Activated T-cell treated with anti-CD3 and anti-CD28 coated beads for 1 hour (primary cell): ENCODE measurements at places on chromosomes 16 and 17.

GRCh38 chr17:65772989-65773388, 211.5 kb upstream of the AXIN2 start:
- DNase-seq, result no peak

DNA sequence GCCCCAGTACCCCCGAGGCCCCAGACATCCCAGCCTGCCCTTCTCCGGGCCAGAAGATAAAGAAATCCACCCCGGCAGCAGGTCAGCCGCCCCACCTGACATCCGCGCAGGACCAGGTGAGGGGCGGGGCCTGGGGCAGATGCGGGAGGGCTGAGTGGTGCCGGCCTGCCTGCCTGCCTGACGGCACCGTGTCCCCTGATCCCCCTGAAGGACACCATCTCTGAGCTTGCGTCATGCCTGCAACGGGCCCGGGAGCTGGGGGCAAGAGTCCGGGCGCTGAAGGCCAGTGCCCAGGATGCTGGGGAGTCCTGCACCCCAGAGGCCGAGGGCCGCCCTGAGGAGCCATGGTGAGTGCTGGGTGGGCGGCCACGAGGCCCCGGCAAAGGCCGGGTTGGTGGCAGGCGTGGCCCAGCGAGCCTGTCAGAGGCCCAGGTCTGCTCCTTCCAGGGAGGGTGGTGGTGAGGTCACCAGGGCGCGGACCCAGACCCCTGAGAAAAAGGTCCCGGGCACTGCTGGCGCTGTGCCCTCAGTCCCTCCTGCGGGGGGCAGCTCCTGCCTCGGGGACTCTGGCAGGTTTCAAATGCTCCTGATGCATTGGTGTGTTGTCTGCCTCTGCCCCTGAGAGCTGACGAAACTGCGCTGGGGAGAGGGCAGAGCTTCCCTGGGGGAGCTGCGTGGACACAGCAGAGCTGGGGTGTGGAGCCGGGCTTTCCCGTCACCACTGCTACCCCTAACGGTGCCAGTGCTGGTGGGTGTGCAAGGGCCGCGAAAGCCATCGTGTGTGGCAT, 1.2 kb downstream of the CDT1 start:
- DNase-seq, result no peak

DNA sequence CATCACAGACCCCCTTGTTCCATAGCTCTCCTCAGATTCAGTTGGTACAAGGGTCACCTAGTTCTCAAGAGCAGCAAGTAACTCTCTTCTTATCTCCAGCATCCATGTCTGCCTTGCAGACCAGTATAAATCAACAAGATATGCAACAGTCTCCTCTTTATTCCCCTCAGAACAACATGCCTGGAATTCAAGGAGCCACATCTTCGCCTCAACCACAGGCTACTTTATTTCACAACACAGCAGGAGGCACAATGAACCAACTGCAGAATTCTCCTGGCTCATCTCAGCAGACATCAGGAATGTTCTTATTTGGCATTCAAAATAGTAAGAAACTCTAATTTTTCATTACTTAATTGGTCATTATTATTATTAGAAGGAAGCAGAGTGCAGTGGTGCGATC, 32.4 kb downstream of the NQO1 start:
- no peak for DNase-seq

- DNase-seq, result no peak
Observed at GRCh38 chr17:79914813-79915740, 75.8 kb upstream of the CBX4 start.

- DNase-seq, result no peak
Observed at GRCh38 chr16:77070683-77071082, 120.3 kb upstream of the MON1B start.

GRCh38 chr17:79923974-79924638, 84.9 kb upstream of the CBX4 start:
- DNase-seq, result peak; percentile 16

- no peak for DNase-seq
Observed at GRCh38 chr17:33593991-33594390, 300.9 kb upstream of the ASIC2 start.

GRCh38 chr17:51701501-51701900, 441.2 kb downstream of the UTP18 start:
- DNase-seq, result no peak

DNA sequence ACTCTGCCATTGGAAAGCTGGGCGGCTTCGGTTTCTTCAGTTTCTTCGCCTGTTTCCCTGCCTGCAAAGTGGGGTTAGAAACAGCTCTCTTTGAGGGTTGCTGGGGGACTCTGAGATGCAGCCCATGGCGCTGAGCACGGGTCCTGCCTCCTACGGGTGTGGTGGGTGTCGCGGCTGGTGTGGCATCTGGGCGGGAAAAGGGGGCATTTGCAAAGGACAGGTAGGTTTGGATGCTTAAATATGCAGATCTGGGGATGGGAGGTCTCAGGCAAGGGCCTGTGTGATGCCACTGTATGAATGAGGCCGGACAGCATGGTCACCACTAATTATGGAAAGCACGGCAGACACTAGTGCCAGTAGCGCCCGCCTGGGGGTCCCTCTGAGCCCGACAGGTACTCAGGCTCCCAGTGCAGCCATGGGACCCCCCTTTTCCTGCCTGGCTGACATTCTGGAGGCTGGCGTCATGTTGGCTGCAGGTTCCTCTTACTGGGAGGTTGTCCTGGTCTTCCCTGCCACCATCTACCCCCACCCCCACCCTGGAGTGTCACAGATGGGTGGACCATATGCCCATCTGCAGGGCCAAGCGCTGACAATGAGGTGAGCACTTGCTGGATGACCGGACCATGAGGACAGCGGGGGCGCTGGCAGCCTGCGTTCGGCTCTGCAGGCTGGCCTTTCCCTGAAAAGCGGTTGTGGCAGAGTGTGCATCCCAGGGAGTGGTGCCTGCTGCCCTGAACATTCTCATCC, 237.7 kb downstream of the SEC14L1 start:
- DNase-seq, result no peak

- DNase-seq, result no peak
Observed at GRCh38 chr16:54582631-54583250, 296.2 kb upstream of the IRX3 start.

DNA sequence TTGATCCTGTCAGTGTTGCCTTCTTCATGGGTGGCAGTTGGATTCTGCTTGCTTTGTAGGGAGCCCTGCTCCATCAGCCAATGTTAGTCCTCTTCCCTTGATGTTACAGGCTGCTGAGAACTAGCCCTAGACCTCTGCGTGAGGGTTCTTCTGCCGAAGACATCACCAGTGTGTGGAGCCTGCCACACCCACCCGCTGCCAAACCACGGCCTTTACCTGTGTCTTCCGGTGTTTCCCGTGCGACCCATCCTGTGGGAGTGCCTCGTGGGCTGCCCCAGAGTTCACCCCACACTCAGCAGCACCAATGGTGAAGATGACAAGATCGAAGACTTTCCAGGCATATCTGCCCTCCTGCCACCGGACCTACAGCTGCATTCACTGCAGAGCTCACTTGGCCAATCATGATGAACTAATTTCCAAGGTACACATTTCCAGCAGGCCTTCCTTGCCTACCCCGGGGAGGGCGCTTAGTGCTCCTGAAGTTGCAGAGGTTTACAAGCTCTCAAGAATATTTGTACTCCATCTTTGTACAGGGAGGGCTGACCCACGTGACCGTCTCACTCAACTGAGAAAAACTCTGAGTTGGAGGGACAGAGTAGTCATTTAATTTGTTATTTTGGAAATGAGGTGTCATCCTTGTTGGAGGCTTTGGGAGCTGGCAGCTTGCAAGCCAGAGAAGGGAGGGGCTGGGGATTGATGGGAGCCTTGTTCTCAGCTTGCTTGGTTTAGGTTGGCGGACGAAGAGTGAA, 21.8 kb downstream of the YPEL2 start:
- no peak for DNase-seq

- DNase-seq, result peak; percentile 58
Observed at GRCh38 chr16:1413684-1414531, 596 bp downstream of the UNKL start.

DNA sequence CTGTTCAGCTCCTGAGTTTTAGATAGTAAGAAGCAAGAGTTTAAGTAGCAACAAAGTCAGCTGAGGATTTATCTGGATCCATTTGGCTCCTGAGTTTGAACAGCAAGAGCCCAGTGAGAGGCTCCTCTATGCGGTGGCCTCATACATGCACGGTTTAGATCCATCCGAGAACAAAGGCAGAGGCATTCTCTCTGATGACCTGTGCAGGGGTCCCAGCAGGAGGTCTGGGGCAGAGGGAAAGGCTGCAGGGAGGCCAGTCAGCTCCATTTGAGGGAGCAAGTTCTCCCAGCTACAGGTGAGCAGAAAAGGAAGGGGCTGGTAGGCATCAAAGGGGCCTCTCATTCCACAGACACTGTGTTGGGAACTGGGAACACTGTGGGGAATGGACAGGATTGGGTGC, 16.5 kb downstream of the PITPNM3 start:
- no peak for DNase-seq

GRCh38 chr16:63982741-63983140, 1139.1 kb downstream of the CDH11 start:
- DNase-seq, result no peak

DNA sequence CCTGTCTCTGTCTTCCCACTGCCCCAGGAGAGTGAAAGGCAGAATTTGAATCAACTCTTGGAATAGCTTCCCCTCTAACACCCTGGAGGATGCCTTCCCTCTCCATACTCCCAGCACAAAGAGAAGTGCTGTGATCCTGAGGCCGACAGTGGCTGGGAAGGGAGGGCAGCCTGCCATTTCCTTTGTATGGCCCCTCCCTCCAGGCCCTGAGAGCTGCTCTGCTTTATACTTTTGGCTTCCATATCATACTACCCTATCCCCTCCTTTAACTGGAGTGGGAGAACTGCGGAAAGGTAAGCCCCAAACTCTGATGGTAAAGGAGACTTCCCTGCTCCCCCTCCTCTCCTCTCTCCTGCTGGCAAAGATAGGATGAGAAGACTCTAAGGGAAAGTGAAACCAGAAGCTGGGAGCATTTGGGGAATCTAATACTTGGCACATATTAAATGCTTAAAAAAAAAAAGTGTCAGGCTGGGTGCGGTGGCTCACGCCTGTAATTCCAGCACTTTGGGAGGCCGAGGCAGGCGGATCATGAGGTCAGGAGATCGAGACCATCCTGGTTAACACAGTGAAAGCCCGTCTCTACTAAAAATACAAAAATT, 4.1 kb upstream of the MED24 start:
- DNase-seq, result no peak

DNA sequence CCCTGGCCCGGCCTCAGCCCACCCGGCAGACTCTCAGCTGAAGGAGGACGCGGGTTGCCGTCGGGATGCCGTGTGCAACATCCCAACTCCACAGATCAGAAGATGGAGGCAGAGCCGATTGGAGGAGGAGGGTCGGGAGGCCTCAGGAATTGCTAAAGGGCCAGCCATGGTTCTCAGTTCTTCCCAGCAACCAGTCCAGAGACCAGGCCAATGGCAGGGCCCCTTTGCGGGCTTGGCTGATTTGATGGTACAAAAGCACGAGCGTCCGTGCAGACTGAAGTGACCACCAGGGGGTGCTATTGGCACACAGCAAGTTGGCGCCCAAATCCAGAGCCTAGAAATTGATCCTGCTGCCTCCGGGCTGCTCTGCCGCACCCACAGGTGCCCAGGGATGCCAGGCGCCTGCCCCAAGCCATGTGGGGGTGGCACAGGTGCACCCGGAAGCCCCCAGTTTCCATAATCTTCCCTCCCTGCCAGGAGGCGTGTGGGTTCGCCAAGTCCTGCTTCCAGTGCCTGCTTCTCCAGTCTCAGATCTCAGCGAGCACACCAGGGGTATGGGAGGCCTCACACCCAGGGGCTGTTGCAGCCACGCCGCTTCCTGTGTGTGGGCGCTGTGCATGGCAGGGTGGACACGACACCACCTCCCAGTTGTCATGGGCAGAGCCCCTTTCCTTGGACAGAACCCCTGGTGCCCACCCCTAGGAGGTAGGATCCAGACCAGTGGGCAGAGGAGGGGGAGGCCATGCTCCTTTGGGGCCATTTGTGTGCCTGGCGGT, 7.1 kb upstream of the TEX19 start:
- DNase-seq, result peak; percentile 80

GRCh38 chr16:64919929-64920607, 201.8 kb downstream of the CDH11 start:
- DNase-seq, result no peak

GRCh38 chr17:74160656-74161502, 42.6 kb upstream of the RPL38 start:
- no peak for DNase-seq

DNA sequence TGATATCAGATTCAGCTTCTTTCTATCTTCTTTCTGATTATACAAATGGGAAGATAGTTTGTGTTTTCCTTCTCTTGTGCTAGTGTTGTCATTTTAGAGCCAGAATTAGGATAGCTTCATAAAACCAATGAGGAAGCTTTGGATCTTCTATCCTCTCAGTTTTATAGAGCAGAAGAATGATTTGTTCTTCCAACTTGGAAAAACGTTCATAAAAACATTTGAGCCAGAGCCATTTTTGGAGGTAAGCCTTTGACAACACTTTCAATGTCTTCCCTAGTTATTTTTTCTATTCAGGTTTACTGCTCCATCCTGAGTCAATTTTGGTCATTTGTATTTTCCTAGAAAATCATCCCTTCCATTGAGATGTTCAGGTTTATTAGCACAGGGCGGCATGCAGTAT, 91.2 kb upstream of the MYOCD start:
- no peak for DNase-seq

GRCh38 chr16:55136356-55137150, 187.4 kb upstream of the IRX6 start:
- DNase-seq, result no peak

GRCh38 chr16:2208308-2208707, 2.4 kb downstream of the BRICD5 start:
- no peak for DNase-seq

DNA sequence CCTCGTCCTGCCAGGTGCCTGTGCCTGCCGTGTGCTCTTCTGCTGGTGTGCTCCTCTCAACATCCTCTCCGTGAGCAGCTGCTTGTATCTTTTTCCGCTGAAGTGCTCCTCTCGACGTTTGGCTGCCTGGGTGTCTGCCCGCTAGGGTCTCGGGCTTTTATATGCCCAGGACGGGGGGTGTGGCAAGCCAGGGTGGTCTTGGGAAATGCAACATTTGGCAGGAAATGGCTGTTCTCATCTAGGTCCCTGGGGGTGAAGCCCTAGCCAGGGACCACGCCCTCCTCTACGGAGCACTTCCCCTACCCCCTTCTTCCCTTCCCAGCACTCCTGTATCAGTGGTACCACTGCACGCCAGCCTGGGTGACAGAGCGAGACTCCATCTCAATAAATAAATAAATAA, 49.4 kb downstream of the IQCK start:
- DNase-seq, result no peak

GRCh38 chr16:1188432-1189189, 35.7 kb downstream of the CACNA1H start:
- DNase-seq, result peak; percentile 33

DNA sequence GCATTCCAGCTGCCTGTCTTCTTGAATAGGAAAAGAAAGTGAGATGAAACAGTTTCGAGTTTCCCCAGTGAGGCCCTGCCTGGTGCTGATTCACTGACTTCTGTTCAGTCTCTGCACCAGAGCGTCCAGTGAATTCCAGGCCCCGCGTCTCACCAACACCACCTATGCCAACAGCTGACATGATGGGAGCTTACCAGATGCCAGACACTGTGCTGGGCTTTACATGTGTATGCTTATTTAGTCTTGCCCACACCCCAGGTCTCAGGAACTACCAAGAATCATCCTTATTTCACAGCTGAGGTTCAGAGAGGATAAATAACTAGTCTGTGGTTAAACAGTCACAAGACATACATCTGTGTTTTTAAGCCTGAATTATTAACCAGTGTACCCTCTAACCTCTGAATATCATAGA, 29.1 kb upstream of the IRX6 start:
- DNase-seq, result no peak

GRCh38 chr16:72072514-72073342, 9.7 kb downstream of the HPR start:
- DNase-seq, result no peak
